C1 segment of cervical spinal cord (tissue), 14 donors: ENCODE measurements at places on chromosomes 3 and 15.

- DNase-seq = no peak
Observed at GRCh38 chr3:10232137-10232536, 16.1 kb upstream of the TATDN2 start.

DNA sequence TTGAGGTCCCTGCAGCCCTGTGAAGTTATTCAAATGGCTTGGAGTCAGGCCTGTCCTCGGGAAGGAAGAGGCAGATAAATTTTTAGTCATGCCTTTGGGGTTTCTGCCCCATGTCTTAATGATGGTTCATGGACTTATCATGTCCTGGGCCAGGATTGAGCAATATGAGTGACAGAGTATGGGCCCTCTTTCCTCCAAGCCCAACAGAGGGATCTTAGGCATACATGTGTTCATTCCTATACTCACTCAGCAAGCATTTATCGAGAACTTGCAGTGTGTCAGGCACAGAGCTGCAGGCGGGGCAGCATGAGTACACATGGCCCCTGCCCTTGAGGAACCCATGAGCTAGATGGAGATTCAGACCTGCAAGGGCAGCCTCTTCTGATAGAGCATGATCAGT lies 6.2 kb downstream of the ESYT3 start:
- DNase-seq = no peak

GRCh38 chr3:151816091-151816604 lies 2.2 kb downstream of the AADAC start:
- no peak for DNase-seq

GRCh38 chr3:167887096-167887495 lies 151.6 kb downstream of the SERPINI1 start:
- no peak for DNase-seq

DNA sequence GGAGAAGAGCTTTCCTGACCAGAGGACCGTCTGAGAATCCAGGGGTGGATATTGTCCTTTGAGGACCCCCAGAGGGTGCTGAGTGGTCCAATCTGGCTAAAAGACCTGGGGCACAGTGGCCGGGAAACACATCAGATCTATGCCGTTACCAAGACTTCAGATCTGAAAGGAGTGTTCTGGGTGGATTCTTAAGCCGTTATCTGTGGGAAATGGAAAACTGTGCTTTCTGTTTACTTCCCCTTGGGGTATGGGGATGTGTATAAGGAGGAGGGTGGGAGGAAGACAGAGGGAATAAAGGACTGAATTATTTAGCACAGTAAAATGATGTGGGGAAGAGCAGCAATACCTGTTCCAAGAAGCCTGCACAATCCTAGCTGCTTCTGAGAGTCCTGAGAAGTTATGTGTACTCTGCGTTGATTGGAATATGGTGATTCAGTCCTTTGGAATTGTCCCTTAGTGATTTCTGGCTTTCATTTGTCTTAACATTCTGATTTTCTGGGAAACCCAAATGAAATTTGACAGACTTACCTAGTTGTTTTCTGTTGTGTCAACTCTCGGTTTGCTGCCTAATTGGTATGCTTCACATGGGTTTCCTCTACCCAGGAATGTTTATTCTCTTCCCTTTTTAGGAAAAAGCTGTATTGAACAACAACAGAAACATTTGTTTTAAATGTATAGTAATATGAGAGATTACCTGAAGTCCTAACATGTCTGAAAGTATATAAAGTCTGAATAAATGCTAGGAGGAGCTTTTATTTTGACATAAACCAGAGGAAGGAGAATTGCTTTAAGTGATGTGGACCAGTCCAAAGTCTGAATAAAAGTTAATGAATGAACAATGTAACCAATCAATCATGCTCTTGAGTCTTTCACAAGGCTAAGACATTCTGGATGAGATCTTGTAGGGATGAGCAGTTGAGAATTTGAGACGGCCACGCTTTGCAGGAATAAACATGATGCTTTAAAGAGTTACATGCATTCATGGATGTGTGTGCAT lies 427.1 kb upstream of the C2CD4B start:
- DNase-seq = no peak

DNA sequence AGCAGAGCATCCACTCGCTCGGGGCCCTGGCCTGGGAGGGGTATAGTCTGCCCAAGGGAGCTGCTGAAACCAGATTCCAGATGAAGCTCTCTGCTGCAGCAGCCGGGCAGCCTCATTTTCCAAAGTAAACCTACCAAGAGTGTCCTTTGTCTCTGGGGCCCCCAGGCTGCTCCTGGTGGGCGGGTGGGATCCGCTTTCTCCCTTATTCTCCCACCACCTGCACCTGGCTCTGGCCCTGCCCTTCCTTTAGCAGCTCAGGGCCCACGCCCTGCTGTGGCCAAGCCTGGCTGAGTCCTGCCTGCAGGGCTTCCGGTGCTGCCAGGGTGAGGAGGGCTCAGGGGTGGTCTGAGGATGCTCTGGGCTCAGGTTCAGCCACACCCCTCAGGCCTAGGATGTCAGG lies 13.0 kb downstream of the SCN5A start:
- no peak for DNase-seq

- no peak for DNase-seq
Observed at GRCh38 chr3:23450051-23450450, 246.9 kb downstream of the UBE2E2 start.

- no peak for DNase-seq
Observed at GRCh38 chr15:93587059-93587521, 498.1 kb upstream of the RGMA start.

- no peak for DNase-seq
Observed at GRCh38 chr3:168877899-168878298, 782.2 kb upstream of the GOLIM4 start.
